Large intestine (tissue), 12 donors: ENCODE measurements at places on chromosomes 13 and 19. TPM values are rescaled to one million over a fixed set of nuclear protein-coding genes. Genes with fewer than 3 reads are reported as not detected.

DNA sequence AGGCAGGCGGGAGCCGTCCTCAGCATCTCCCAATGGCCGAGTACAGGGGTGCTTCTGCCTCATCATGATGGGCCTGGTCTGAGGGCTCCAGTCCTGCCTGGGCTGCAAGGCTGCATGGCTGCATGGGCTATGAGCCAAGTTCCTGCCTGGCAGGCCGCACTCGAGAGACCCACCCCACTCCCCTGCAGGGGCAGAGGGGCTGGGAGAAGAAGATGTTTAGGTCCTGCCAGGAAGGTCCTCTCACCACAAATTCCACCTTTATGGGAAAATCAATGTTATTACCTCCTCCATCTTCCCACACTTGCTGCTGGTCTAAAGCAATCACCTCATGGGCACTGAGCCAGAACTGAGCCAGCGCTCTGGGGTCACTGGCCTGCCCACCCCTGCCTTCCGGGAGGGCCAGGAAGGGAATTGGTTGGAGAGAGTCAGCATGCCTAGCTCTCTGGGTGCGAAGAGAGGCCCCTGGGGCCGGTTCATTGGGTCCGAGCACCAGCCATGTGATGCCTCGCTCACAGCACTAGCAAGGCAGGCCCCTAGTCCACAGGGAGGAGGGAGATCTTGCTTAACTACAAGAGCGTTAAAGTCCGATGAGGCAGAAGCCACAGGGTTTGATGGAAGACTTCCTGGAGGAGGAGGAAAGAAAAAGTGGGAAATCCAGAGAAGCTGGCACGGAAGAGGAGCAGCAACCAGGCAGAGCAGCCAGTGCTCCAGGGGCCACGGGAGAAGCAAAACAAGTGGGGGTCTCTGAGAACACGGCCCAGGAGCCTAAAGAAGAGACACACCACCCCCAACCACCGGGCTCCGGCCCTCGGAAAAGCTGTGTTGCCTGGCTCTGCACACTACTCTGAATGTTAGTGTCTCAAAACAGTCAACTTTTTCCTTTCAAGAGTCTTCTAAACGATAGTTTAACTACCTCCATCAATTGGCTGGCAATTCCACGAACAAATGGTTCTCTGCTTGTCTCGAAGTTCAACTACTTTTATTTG is 63.1 kb downstream of the CEBPG start:
- peaks cover 5% of the 10 kb centered on the region for H3K36me3 ChIP-seq
- peaks cover 7% of the 10 kb centered on the region for H3K4me1 ChIP-seq
- no peak for DNase-seq
- H3K4me3 ChIP-seq: no peak overlapping the region
- no peak overlapping the region for H3K27ac ChIP-seq

GRCh38 chr19:47416643-47416985 is 2.7 kb downstream of the MEIS3 start:
- H3K4me3 ChIP-seq: no peak overlapping the region
- peaks cover 8% of the 10 kb centered on the region for H3K4me1 ChIP-seq
- no peak overlapping the region for H3K27ac ChIP-seq

DNA sequence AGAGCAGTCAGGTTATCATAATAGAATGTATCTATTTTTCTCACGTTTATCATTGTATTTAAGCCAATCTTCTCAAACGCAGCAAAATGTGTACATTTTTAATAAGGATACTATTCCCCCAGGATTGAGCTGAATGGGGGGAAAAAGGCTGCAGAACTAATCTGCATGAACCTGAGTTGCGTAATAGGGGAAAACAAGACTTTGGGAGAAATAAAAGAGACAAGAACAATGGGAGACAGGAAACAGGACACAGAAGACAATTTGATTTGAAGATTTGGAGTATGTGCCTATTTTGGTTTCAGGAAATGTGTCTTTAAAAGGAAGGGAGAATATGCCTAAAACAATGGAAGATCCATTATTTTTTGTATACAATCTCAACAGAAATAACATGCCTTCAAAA is 844.5 kb downstream of the DIAPH3 start:
- H3K4me3 ChIP-seq: no peak overlapping the region
- DNase-seq: no peak
- no peaks in the 10 kb centered on the region for H3K36me3 ChIP-seq
- H3K27me3 ChIP-seq: no peaks in the 10 kb centered on the region
- no peak overlapping the region for H3K27ac ChIP-seq

POP4 gene
- 60.7 TPM for polyA plus RNA-seq

DNA sequence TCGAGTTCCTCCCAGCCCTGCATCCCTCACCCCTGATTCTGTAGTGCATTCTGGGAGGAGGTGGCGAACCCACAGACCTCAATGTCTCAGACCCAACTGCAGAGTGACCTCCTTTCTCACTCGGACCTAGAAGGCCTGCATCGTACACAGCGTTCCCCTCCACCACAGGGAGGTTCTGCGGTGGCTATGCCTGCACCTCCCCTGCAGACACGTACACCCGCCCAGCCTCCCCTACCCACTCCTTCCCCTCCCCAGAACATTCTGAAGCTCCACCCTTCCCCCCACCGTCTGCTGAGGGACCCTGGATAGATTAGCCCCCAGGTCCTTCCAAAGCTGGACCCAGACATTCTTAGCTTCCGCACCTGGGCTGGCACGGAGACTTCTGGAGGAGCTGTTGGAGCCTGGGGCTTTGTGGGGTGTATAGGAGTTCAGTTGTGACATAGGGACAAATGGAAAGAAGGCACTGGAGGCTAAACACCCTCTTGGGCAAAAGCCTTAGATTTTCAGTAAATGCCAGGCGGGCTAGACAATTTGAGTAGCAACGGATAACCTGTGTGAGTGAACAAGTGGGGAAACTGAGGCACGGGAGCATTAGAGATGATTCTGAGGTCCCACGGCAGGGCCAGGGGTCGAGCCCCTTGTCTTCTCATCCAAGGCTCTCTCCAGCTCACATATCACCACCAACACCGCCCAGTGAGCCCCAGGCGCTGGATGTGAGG is 420 bp upstream of the FSD1 start:
- no peak overlapping the region for H3K27ac ChIP-seq
- H3K4me3 ChIP-seq: no peak overlapping the region
- H3K36me3 ChIP-seq: no peaks in the 10 kb centered on the region
- H3K4me1 ChIP-seq: peaks cover 3% of the 10 kb centered on the region

- peaks cover 45% of the 10 kb centered on the region for H3K4me1 ChIP-seq
- H3K27ac ChIP-seq: peak overlapping the region; percentile 91
- H3K36me3 ChIP-seq: peaks cover 21% of the 10 kb centered on the region
- no peak for DNase-seq
Observed at GRCh38 chr19:4399812-4400134, 574 bp downstream of the SH3GL1 start.

GRCh38 chr13:32454886-32455593 is 27.1 kb upstream of the N4BP2L1 start:
- H3K4me3 ChIP-seq: no peak overlapping the region
- no peak overlapping the region for H3K27ac ChIP-seq
- H3K36me3 ChIP-seq: no peaks in the 10 kb centered on the region

- peak overlapping the region; percentile 10 for H3K27ac ChIP-seq
- H3K36me3 ChIP-seq: no peaks in the 10 kb centered on the region
- H3K4me3 ChIP-seq: no peak overlapping the region
Observed at GRCh38 chr13:40536443-40537113, 129.9 kb downstream of the FOXO1 start.

GRCh38 chr19:33734913-33735312 is 61.8 kb upstream of the KCTD15 start:
- DNase-seq: no peak
- no peaks in the 10 kb centered on the region for H3K36me3 ChIP-seq
- no peak overlapping the region for H3K4me3 ChIP-seq
- no peaks in the 10 kb centered on the region for H3K4me1 ChIP-seq
- no peaks in the 10 kb centered on the region for H3K27me3 ChIP-seq
- H3K27ac ChIP-seq: no peak overlapping the region

DNA sequence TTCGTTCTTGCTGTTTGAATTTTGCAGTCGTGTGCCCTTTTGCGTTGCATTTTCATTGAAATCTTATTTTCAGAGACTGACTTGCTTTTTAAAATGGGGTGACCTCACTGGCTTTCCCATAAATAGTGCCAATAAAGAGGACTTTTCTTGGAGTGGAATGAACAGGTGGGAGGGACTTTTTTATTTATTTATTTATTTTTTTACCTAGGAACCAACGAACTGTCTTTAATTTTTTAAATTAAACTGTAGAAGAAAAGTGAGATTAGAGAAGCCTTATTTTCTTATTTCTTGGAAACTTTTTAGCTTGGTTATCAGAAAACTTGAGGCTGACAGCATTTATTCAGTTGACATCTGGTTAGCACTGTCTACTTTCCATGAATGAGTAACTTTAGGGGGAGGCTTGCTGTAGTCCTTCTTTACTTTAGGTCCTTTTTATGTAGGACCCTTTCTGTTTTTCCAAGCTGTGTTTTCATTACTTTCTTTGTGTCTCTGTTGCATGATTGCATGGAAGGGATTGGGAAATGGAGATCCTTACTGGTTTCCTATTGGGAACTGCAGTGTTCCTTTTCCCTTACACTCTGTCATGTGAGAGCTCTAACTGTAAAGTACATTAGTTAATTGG is 1.7 kb downstream of the SLAIN1 start:
- H3K4me3 ChIP-seq: peak overlapping the region; percentile 53
- H3K27ac ChIP-seq: no peak overlapping the region
- H3K27me3 ChIP-seq: peaks cover 22% of the 10 kb centered on the region

- peaks cover 7% of the 10 kb centered on the region for H3K27me3 ChIP-seq
- DNase-seq: no peak
- peak overlapping the region; percentile 55 for H3K27ac ChIP-seq
- H3K36me3 ChIP-seq: peaks cover 16% of the 10 kb centered on the region
Observed at GRCh38 chr19:6425732-6426620, 1.4 kb upstream of the KHSRP start.

DNA sequence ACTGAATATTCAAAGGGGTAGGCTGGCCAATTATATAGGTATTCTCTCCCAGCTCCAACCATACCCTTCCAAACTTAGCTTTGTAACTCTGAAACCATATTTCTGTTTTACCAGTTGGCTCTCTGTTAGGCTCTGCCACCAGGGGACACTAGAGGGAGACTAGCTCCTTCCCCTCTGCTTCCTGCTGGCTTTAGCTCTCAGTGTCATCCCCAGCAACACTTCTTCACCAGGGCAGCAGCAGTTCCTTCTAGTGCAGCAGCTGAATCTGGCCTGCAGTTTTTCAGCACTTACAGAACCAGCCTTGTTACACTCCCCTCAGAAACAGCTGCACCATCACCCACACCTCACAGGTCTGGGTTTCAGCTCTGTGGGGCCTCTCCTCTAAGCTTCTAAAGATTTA is 51.0 kb upstream of the DOCK9 start:
- no peak for DNase-seq
- H3K27ac ChIP-seq: no peak overlapping the region
- no peaks in the 10 kb centered on the region for H3K36me3 ChIP-seq
- no peak overlapping the region for H3K4me3 ChIP-seq
- H3K27me3 ChIP-seq: no peaks in the 10 kb centered on the region
- no peaks in the 10 kb centered on the region for H3K4me1 ChIP-seq

UBE2L5 gene
- 0.31 TPM for polyA plus RNA-seq

- H3K36me3 ChIP-seq: peaks cover 2% of the 10 kb centered on the region
- H3K4me1 ChIP-seq: no peaks in the 10 kb centered on the region
- H3K27me3 ChIP-seq: no peaks in the 10 kb centered on the region
- no peak for DNase-seq
- no peak overlapping the region for H3K4me3 ChIP-seq
Observed at GRCh38 chr13:100394005-100394695, 194.4 kb downstream of the GGACT start.

TEX101 gene
- not detected for polyA plus RNA-seq

DNA sequence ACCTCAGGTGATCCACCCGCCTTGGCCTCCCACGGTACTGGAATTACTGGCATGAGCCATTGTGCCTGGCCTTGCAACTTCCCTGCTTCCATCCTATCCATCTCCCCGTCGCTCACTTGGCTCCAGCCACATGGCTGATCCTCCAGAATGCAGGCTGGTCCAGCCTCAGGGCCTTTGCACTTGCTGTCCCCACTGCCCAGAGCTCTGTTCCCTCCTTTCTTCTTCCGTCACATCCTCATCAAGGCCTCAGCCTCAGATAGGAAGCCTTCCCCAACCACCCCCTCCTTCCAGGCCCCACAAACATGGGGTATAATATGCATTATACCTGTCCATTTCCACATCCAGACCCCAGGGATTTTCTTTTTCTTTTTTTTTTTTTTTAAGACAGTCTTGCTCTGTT is 16.2 kb downstream of the MAST3 start:
- no peak overlapping the region for H3K27ac ChIP-seq
- no peak for DNase-seq
- peaks cover 3% of the 10 kb centered on the region for H3K27me3 ChIP-seq
- H3K4me1 ChIP-seq: peaks cover 32% of the 10 kb centered on the region
- no peak overlapping the region for H3K4me3 ChIP-seq

- H3K27me3 ChIP-seq: peaks cover 6% of the 10 kb centered on the region
- no peak overlapping the region for H3K27ac ChIP-seq
- DNase-seq: no peak
Observed at GRCh38 chr19:51508059-51508733, 6.6 kb upstream of the SIGLEC12 start.

- peaks cover 6% of the 10 kb centered on the region for H3K27me3 ChIP-seq
- H3K4me1 ChIP-seq: no peaks in the 10 kb centered on the region
- H3K27ac ChIP-seq: no peak overlapping the region
- no peak overlapping the region for H3K4me3 ChIP-seq
- no peaks in the 10 kb centered on the region for H3K36me3 ChIP-seq
Observed at GRCh38 chr19:58117841-58118575, 20.0 kb upstream of the ZSCAN18 start.

DNA sequence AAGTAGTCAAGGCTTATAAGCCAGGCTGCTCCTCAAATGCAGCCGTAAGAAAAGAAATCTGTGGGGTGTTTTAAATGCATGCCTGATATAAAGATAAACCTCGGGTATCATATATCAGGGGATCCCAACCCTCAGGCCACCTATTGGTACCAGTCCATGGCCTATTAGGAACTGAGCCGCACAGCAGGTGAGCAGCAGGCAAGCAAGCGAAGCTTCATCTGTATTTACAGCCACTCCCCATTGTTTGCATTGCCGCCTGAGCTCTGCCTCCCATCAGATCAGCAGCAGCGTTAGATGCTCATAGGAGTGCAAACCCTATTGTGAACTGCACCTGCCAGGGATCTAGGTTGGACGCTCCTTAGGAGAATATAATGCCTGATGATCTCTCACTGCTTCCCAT is 233.5 kb upstream of the SERP2 start:
- H3K27ac ChIP-seq: no peak overlapping the region
- peak; percentile 67 for DNase-seq
- no peak overlapping the region for H3K4me3 ChIP-seq
- H3K36me3 ChIP-seq: no peaks in the 10 kb centered on the region

DNA sequence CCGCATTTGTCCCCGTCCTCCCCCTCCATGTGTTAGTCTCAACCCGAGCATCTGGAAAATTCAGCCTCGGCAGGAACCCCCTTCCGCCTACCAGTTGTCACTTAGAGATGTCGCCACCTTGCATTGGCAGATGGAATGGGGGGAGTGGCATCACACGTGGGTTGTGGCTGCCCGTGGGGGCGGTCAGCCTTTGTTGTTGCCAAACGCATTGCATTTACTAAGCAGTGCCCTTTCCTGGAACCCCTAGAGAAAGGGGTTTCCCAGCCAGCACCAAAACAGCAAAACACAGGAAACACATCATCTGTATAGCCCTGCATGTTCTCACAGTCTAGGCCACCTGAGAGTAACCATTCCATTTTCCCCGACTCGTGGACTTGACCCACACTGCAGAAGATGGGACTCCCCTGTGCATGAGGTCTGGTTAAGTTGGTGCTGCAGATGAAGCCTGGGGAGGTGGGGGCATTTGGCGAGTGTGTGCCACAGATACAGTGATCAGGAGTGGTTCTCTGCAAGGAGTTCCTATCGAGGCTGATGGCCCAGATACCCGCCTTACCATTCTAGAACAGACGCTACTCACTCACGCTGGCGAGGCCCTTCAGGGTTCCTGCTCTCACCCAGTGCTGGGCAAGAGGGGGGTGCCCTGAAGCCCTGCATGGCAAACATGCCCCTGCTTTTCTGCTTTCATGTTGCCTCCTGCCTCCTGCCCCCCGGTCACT is 38.3 kb downstream of the TMED1 start:
- no peak for DNase-seq
- H3K36me3 ChIP-seq: peaks cover 91% of the 10 kb centered on the region
- H3K4me1 ChIP-seq: no peaks in the 10 kb centered on the region

OSCAR gene
- 0.31 TPM for polyA plus RNA-seq
